Upper lobe of right lung (tissue), 1 donor: ENCODE measurements at places on chromosomes 4 and X. TPM values are rescaled to one million over a fixed set of nuclear protein-coding genes. Genes with fewer than 3 reads are reported as not detected.

GRCh38 chrX:20412871-20413486 is 146.3 kb upstream of the RPS6KA3 start:
- DNase-seq = no peak

GRCh38 chrX:151789179-151789800 is 54.7 kb downstream of the CNGA2 start:
- DNase-seq = no peak

DNA sequence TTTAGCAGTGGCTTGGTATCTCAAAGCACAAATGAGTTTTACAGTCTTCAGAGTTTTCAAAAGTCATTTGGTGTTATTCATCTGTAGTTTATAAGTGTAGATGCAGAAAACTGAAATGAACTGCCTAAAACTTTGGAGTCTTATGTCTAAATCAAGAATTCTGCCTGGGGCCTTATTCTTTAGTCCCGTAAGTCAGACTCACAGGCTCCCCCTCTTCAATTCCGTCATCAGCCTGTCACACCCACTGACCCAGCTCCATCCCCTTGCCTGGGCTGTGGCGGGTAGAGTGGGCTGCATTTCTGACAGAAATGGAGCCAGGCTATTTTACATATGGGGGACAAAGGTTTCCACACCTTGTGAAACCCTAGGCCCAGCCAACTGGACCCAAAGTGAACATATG is 44.3 kb downstream of the TSPAN5 start:
- DNase-seq = no peak

GRCh38 chr4:5043579-5043978 is 7.7 kb upstream of the STK32B start:
- no peak for DNase-seq

Gene RBM47
- total RNA-seq = 105 TPM

Gene PCDH18
- total RNA-seq = 6.9 TPM

- no peak for DNase-seq
These were observed 109.1 kb upstream of the SLC4A4 start for GRCh38 chr4:71229477-71230270.

DNA sequence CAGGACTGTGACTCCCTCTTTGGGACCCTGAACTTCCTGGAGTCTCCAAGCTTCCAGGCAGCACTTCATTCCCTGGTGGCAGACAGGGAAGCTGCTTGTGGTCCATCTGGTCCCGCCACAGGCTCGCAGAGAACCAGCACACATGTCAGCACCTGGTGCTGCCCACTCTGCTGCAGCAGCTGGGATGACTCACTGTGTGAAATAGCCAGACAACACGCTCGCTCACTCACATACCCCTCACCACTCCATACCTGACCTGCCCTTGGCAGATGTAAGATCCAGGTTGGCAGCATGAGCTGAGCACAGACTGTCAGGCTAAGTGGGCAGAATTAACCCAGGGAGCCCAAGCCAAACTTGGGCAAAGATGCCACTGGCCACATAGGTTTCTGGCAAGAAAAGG is 613.5 kb downstream of the PCDH18 start:
- DNase-seq = no peak

- DNase-seq = peak; percentile 66
These were observed 900 bp downstream of the TRO start for GRCh38 chrX:54921427-54922021.

DNA sequence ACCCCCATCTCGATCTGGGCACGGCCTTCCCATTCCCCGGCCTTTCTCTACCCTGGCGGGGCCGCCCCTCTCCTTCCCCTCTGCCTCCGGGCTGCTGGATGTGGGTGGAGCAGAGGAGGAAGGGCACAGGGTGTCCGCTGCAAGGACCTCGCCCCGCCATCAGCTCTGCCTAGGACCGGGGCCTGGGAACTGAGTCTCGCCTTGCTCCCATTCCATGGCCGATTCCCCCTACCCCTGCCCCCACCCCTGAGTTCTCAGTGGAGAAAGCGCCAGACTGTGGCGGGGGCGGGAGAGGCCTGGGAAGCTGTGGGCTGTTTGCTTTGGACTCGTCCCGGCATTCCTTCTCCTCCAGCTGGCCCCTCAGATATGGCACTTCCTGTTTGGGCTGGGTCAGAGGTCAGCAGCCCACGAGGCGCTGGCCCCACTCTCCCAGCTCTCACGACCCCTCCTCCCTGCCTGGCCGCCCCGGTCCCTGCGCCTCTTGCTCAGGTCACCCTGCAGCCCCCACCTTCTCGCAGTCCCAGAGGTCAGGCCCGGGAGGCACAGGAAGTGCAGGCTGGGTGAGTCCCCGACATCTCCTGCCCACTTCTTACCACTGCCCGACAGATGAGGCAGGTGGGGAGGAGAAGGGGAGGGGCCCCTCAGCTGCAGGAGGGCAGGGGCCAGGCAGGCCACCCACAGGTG is 6.4 kb upstream of the BGN start:
- no peak for DNase-seq

Gene GNRHR
- not detected for total RNA-seq

- no peak for DNase-seq
These were observed 3.1 kb downstream of the PPBP start for GRCh38 chr4:73984736-73985527.

DNA sequence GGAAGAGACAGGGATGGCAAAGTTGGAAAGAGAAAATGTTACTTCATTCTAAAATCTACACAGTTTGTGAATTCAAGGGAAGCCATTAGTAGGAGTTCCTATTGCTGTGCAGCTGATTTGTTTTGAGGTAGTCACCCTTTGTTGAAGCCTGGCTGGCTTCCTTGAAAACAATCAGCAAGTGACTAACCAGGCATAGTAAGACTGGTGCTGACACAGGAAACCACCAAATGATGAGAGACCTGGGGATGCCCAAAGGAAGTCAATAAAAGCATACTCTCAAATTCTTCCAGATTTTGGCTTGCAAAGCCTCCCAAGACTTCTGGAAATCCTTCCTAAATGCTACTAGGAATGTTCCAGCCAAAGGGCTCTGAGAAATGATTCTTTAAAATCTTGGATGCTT is 23.9 kb upstream of the PRDM8 start:
- DNase-seq = no peak

DNA sequence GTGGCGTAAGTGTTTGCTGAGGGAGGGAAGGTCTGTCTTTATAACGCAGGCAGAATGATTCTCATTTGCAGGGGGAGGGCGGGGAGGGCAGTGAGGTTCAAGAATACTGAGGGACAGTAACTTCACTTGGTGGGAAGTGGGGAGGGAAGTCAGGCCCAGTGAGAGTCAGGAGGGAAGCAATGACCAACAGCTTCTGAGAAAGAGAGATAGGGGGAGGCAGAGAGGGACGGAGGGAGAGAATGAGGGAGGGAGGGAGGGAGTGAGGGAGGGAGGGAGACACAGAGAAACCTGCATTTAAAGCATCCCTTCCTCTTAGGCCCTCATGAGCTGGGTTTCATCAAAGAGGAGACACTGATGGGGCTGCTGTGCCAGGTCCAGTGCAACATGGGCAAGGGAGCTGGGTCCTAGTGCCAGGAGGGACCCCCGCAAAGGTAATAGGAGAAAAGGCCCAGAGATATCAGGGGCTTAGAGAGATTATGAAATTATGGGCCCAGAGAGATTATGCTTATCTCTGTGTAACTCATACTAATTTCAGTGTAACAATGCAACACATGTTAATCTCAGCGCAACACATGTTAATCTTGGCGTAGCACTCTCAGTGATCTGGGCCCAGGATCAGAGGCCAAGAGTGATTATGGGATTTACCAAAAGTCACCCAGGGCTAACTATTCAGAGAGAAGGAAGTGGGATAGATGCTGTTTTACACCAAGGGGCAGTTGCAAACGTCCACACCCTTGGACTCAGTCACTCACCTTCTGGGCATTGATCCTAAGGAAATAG is 112.1 kb downstream of the DRD5 start:
- DNase-seq = no peak

Gene SLITRK2
- total RNA-seq = 0.32 TPM

DNA sequence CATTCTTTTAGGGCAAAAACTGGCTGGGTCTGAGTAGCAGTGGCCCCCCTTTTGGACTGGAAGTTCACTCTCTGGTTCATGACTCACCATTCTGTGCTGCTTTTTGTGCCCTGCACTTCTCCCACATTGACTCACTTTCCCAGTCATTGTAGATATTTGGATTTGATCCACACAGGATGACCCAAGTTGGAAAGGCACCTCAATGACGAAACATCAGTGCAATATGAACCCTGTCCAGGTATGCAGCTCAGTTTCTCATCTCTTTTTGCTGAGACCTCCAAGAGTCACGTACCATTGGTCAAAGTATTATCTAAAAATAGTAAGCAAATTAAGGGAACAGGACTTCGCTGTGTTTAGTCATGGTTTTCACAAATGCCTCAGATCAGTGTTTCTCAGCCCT is 92.7 kb downstream of the CBLL2 start:
- DNase-seq = no peak

DNA sequence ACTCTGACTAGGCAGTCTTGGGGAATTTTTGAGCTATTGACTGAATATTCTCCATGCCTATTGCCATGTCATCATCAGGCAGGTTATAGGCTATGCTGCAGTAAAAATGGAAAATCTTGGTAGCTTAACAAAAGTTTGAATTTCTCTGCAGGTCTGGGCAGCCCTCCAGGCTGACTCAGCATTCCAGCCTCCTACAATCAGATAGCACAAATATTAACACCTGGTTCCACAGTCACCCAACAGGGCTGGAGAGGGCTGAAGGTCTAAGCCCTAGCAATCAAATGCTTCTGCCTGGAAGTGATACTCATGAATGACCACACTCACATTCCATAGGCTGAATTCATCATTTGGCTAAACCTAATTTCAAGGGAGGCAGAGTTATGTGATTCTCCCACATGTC is 9.6 kb upstream of the PPP3CA start:
- no peak for DNase-seq

DNA sequence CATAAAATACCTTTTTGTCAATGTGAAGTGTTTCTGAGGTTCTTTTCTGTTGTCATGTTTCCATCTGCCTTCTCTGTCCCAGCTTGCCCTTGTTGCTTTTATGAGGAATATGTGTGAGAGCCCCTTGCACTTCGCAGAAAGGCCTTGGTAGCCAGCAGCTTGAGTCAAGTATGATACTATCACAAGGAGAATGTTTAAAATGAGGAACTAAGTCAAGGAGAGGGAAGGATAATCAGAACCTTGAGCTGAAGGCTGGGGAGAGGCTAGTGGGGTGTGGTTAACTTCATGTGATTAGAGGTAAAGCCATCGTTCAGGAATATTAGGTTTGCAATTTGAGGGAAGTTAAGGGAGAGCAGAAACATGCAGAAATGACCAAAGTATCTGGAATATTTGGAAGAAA is 12.7 kb downstream of the PGK1 start:
- DNase-seq = no peak

DNA sequence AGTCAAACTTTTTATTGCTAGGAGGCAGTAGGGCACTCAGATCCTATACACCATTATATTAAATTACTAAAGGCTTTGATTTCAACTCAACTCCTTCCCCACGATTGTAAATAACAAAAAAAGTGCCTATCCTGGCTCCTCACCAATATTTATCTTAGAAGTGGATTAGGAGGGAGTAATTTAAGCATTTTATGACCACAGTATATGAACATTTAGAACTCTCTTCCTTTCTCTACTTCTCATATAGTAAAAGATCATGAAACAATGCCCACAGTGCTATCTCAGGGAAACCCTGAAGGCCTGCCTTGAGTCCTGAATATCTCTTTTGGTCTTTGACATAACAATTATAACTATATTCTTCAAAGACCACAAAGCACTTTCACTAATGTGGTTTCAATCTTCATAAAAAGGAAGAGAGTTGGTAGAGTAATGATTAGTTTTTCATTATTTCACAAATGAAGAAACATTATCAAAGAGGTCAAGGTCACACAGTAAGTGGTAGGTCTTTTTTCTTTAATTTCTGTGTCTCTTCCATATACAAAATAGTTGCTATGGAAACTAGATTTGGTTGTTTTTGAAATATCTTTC is 29.1 kb upstream of the ADH1C start:
- DNase-seq = no peak

DNA sequence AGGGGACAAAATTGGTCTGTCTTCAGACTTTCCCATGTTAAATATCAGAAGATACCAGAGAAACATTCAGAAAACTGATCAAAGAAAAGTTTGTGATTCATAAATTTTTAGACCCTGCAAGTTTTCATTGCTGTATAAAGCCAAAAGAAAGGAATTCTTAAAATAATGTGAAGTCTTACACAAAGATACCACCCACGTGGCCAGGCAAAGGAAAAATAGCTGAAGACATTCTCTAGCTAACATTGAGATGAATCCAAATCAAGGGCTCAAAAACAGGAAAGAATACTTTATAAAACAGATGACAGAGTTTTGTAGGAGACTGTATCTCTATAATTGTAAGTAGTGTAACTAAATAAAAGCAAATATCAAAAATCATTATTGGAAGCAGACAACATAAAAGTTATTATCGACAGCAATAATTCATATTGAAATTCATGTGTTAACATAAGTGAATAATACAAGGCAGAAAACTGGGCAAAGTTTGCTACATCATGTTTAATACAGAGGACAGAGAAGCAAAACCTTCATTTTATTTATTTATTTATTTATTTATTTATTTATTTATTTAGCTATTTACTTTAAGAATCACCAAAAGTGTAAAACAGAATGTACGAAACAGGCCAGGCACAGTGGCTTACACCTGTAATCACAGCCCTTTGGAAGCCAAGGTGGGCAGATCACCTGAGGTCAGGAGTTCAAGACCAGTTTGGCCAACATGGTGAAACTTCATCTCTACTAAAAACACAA is 204.6 kb upstream of the SLIT2 start:
- DNase-seq = no peak

DNA sequence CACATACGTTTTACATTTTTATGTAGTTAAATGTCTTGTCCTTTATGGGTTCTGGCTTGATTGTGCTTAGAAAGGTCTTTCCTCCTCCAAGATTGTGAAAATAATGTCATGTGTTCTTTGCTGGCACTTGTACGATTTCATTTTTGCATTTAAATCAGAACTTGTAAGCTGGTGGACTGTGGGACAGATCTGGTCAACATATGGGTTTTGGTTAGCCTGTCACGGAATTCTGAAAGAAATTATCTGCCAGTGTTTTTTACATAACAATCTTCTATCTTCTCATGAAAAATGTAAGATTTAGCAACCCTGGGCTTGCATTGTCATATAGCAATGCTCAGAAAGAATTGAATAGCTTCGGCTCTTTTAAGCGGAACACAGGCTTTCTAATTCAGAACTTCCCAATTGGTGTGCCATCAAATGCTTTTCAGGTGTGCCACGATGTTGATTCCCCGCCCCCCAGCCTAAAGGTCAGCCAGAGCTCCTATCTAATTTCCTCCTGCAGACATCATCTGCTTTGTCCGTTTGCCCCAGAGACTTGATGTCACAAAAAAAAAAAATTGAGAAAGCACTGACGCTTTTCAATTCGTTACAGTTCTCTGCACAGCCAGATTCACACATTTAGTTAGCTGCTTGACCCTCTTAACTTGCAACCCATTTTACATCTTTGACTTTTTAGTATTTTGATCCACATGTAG is 16.2 kb downstream of the AFF1 start:
- no peak for DNase-seq

DNA sequence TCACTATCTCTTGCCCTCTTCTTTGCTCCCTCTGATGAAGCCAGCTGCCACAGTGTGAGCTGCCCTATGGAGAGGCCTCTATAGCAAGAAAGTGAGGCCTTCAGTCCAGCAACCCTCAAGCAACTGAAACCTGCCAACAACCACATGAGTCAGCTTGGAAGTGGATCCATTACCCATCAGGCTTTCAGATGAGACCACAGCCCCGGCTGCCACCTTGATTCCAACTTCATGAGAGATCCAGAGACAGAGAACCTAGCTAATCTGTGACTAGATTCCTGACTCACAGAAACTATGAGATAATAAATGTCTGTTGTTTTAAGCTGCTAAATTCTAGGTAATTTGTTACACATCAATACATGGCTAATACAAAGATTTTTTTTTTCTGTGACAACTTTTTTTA is 20.4 kb upstream of the WAS start:
- no peak for DNase-seq

Gene ATP10D
- 35.8 TPM for total RNA-seq

Gene TEX13C
- total RNA-seq = not detected
